Gastrocnemius medialis (tissue), 4 donors: ENCODE measurements at places on chromosomes 2 and 18. TPM values are rescaled to one million over a fixed set of nuclear protein-coding genes. Genes with fewer than 3 reads are reported as not detected.

DNA sequence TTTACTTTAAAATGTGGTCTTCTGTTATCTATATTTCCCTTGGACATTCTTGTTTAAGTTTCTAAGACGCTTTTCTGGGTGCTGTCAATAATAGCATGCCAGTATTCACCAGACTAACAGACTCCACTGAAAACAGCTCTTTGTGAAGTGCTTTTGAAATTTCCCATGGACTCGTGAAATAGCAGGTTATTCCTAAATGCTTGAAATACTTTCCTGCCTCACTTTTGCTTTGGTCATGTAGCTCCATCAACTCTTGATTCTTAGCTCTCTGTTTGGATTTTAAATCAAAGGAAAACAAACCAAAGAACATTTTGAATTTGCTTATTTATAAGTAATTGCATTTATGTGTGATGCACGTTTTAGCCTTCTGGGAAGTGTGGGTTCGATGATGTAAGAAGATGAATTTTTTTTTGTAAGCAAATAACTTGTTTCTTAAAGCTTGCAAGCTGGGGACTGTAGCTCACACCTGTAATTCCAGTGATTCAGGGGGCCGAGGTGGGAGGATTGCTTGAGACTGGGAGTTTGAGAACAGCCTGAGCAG lies 147.8 kb downstream of the WDSUB1 start:
- H3K4me1 ChIP-seq = peaks cover 9% of the 10 kb centered on the region
- H3K4me3 ChIP-seq = no peak overlapping the region
- no peaks in the 10 kb centered on the region for H3K27me3 ChIP-seq
- DNase-seq = no peak
- no peak overlapping the region for H3K27ac ChIP-seq

Gene HRH4
- not detected for total RNA-seq

Gene IGFBP5
- 550 TPM for total RNA-seq

- no peak for DNase-seq
- H3K4me1 ChIP-seq = peaks cover 35% of the 10 kb centered on the region
- peak overlapping the region; percentile 62 for H3K27ac ChIP-seq
- H3K36me3 ChIP-seq = no peaks in the 10 kb centered on the region
- no peaks in the 10 kb centered on the region for H3K27me3 ChIP-seq
- H3K4me3 ChIP-seq = no peak overlapping the region
Observed at GRCh38 chr2:178844701-178845100, 37.5 kb upstream of the TTN start.

Gene XDH
- not detected for total RNA-seq

Gene MYO7B
- not detected for total RNA-seq

GRCh38 chr18:69330385-69331005 lies 70.2 kb upstream of the DOK6 start:
- H3K4me1 ChIP-seq = no peaks in the 10 kb centered on the region
- no peak overlapping the region for H3K27ac ChIP-seq
- H3K27me3 ChIP-seq = no peaks in the 10 kb centered on the region
- DNase-seq = no peak
- no peaks in the 10 kb centered on the region for H3K36me3 ChIP-seq

GRCh38 chr2:46960618-46961017 lies 45.0 kb upstream of the MCFD2 start:
- H3K36me3 ChIP-seq = no peaks in the 10 kb centered on the region
- H3K27ac ChIP-seq = no peak overlapping the region
- no peaks in the 10 kb centered on the region for H3K27me3 ChIP-seq
- no peak overlapping the region for H3K4me3 ChIP-seq
- H3K4me1 ChIP-seq = peaks cover 7% of the 10 kb centered on the region

- no peak for DNase-seq
- no peak overlapping the region for H3K27ac ChIP-seq
- no peak overlapping the region for H3K4me3 ChIP-seq
- no peaks in the 10 kb centered on the region for H3K27me3 ChIP-seq
Observed at GRCh38 chr2:70685771-70686171, 82.2 kb downstream of the ADD2 start.

Gene NYAP2
- 1.7 TPM for total RNA-seq

Gene LIPG
- 0.24 TPM for total RNA-seq

- H3K4me3 ChIP-seq = no peak overlapping the region
- no peak for DNase-seq
- H3K36me3 ChIP-seq = no peaks in the 10 kb centered on the region
- no peak overlapping the region for H3K27ac ChIP-seq
Observed at GRCh38 chr2:85012855-85013254, 41.9 kb downstream of the KCMF1 start.

GRCh38 chr2:32172870-32173269 lies 7.2 kb downstream of the SLC30A6 start:
- peaks cover 2% of the 10 kb centered on the region for H3K4me1 ChIP-seq
- no peak for DNase-seq
- no peaks in the 10 kb centered on the region for H3K27me3 ChIP-seq
- no peak overlapping the region for H3K27ac ChIP-seq
- H3K4me3 ChIP-seq = no peak overlapping the region

- no peaks in the 10 kb centered on the region for H3K27me3 ChIP-seq
- H3K36me3 ChIP-seq = no peaks in the 10 kb centered on the region
- no peak overlapping the region for H3K27ac ChIP-seq
- peaks cover 15% of the 10 kb centered on the region for H3K4me1 ChIP-seq
Observed at GRCh38 chr2:64442801-64443429, 11.0 kb upstream of the LGALSL start.

DNA sequence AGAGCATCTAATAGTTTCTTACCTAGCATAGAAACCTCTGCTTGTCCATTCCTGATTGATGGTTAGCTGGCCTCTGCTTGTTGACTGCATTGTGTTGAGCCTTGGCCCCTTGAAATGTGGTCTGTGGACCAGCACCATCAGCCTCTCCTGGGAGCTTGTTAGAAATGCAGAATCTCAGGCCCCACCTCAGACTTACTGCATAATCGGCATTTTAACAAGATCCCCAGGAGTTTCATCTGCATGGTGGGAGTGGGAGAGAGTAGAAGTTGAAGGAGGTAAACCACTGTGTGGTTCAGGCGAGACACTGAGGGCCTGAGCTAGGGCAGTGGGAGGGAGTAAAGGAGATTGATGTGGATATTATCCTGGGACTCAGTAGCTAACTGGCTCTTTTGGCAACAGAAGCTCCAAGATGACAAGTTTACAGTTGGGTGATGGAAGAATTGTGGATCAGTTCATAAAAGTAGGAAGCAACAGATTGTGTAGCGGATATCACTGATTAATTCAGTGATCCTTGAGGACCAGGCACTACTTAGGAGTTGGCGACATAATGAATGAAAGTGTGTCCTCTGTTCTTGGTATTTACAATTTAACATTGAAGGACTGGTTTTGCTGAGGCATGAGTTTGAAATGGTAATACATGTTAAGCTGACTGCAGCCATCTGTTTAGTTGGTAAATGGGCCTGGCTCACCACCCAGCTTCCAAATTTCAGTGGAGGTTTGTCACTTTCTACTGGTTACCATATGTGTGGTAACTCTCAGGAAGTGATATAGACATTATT lies 20.9 kb downstream of the PHLPP1 start:
- H3K4me3 ChIP-seq = no peak overlapping the region
- no peaks in the 10 kb centered on the region for H3K27me3 ChIP-seq
- DNase-seq = no peak
- no peak overlapping the region for H3K27ac ChIP-seq

GRCh38 chr2:124970030-124970429 lies 944.9 kb downstream of the CNTNAP5 start:
- DNase-seq = no peak
- no peaks in the 10 kb centered on the region for H3K27me3 ChIP-seq
- no peak overlapping the region for H3K4me3 ChIP-seq
- no peak overlapping the region for H3K27ac ChIP-seq
- no peaks in the 10 kb centered on the region for H3K4me1 ChIP-seq
- no peaks in the 10 kb centered on the region for H3K36me3 ChIP-seq

- H3K27me3 ChIP-seq = no peaks in the 10 kb centered on the region
- H3K4me1 ChIP-seq = peaks cover 3% of the 10 kb centered on the region
- H3K36me3 ChIP-seq = no peaks in the 10 kb centered on the region
Observed at GRCh38 chr2:167509586-167509985, 621.3 kb downstream of the XIRP2 start.

DNA sequence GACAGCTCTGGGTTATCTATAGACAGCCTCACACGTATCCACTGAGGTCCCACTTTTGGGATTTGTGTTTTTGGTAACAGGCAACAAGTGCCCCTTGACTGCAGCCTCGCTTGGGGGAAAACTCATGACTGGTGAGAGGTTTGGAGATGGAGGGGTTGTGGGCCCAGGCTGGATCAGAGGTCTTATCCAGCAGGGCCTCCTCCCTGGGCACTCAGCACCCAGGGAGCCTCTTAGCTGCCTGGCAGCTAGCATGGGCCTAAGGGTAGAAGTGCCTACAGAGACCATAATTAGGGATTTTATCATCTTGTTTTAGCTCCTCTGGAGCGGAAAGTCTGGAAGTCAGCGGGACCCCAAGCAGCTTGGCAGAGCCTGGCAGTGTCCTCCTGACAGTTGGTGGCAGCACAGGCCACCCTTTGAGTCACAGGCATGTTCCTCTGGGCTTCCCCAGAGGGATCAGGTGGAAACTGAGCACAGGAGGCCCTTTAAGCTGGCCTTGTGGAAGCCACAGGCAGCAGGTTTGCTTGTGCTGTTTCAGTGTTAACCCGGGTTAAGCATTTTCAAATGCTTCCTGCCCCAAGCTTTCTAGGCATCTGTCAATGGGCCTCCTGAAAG lies 143.1 kb downstream of the KCTD1 start:
- no peak overlapping the region for H3K27ac ChIP-seq
- no peaks in the 10 kb centered on the region for H3K36me3 ChIP-seq
- no peaks in the 10 kb centered on the region for H3K27me3 ChIP-seq
- H3K4me1 ChIP-seq = no peaks in the 10 kb centered on the region
- H3K4me3 ChIP-seq = no peak overlapping the region

GRCh38 chr2:10235099-10235908 lies 67.4 kb upstream of the HPCAL1 start:
- H3K4me1 ChIP-seq = no peaks in the 10 kb centered on the region
- H3K4me3 ChIP-seq = no peak overlapping the region
- DNase-seq = no peak
- H3K27ac ChIP-seq = no peak overlapping the region

- no peak overlapping the region for H3K27ac ChIP-seq
- H3K4me1 ChIP-seq = peaks cover 10% of the 10 kb centered on the region
- H3K36me3 ChIP-seq = no peaks in the 10 kb centered on the region
- no peaks in the 10 kb centered on the region for H3K27me3 ChIP-seq
- DNase-seq = no peak
- H3K4me3 ChIP-seq = no peak overlapping the region
Observed at GRCh38 chr2:105313877-105314276, 15.7 kb downstream of the TGFBRAP1 start.

Gene PAIP2B
- 32.6 TPM for total RNA-seq

- no peaks in the 10 kb centered on the region for H3K27me3 ChIP-seq
- H3K4me1 ChIP-seq = no peaks in the 10 kb centered on the region
- H3K27ac ChIP-seq = no peak overlapping the region
- no peak overlapping the region for H3K4me3 ChIP-seq
- no peak for DNase-seq
Observed at GRCh38 chr2:56021579-56021978, 98.0 kb upstream of the EFEMP1 start.

Gene DSG1
- total RNA-seq = not detected

DNA sequence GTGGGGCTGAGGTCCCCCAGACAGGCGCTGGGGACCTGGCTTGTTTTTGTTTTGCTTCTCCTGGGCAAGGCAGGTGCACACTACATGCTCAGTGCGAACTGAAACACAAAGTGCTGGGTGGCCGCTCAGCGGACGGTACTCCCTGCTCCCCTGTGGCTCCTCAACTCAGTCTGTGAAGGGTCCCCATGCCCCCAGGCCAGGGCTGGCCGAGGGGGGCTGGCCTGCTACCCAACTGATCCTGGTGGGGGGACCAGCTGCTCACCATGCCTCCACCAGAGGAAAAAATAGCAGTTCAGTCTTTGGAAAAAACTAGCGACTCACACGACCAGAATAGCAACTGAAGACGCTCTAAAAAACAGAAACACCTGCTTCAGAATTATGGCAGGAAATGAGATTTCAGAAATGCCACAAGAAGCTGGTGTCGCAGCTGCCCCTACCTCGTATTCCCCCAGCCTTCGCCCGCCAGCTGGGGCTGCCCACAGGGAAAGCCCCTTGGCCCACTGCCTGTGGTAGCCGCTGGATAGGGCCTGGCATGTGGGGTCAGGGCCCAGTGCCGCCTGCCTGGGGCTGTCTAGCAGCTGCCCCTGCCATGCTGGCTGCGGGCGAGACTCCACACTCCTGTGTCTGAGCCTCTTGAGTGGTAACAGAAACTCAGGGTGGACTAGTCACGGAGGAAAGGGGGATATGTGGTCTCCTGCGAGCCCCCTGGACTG lies 43.7 kb downstream of the MEX3C start:
- peak overlapping the region; percentile 14 for H3K4me3 ChIP-seq
- peaks cover 9% of the 10 kb centered on the region for H3K4me1 ChIP-seq
- peak overlapping the region; percentile 25 for H3K27ac ChIP-seq
- H3K36me3 ChIP-seq = no peaks in the 10 kb centered on the region
- DNase-seq = no peak

DNA sequence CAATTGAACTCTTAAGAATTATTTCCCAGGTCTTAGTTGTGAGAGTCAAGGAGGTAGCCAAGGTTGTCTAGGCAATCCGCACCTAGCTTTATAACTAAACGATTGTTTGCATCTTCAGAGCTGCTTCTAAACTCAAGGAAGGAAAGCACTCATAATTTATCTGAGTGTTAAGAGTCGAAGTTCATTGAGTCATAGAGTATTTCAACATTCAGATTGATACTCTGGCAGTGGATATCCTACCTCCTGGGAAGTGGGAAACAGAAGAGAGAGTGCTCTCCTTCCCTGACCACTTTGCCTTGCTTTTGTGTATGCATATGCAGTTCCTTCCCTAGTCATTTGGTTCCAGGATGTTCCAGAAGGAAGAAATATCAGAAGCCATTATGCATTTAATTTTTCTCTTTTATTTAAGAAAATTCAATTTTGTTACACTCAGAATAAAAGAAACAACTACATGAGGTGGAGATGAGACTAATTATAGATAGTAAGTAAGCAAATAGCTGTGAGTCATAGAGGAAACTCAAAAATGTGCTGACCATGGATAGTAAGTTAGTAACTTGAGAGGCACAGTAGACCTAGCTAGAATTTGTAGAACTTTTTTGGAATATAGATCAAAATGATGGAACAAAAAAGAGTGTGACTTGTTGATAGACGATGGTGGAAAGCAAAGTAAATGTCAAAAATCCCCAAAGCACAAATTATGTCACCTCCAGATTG lies 35.4 kb upstream of the FSHR start:
- H3K27me3 ChIP-seq = no peaks in the 10 kb centered on the region
- no peaks in the 10 kb centered on the region for H3K4me1 ChIP-seq
- no peaks in the 10 kb centered on the region for H3K36me3 ChIP-seq
- H3K27ac ChIP-seq = no peak overlapping the region
- no peak overlapping the region for H3K4me3 ChIP-seq
- no peak for DNase-seq

- no peak for DNase-seq
- no peaks in the 10 kb centered on the region for H3K27me3 ChIP-seq
- no peaks in the 10 kb centered on the region for H3K36me3 ChIP-seq
- H3K4me3 ChIP-seq = peak overlapping the region; percentile 70
- H3K27ac ChIP-seq = peak overlapping the region; percentile 76
Observed at GRCh38 chr18:31723990-31724711, 36.5 kb downstream of the SLC25A52 start.

GRCh38 chr2:197281421-197281820 lies 29.2 kb downstream of the ANKRD44 start:
- no peaks in the 10 kb centered on the region for H3K27me3 ChIP-seq
- no peak overlapping the region for H3K4me3 ChIP-seq
- H3K27ac ChIP-seq = no peak overlapping the region
- peaks cover 6% of the 10 kb centered on the region for H3K4me1 ChIP-seq

Gene SOWAHC
- total RNA-seq = 1.00 TPM

GRCh38 chr18:37913051-37913450 lies 347.5 kb upstream of the CELF4 start:
- no peaks in the 10 kb centered on the region for H3K27me3 ChIP-seq
- no peak overlapping the region for H3K27ac ChIP-seq
- DNase-seq = no peak
- H3K4me1 ChIP-seq = no peaks in the 10 kb centered on the region
- H3K36me3 ChIP-seq = no peaks in the 10 kb centered on the region
